IMR-90 (cell line): ENCODE measurements at places on chromosomes 2 and 18. TPM values are rescaled to one million over a fixed set of nuclear protein-coding genes. Genes with fewer than 3 reads are reported as not detected.

ALPI gene
- not detected in 2 replicates for polyA plus RNA-seq

STK25 gene
- polyA plus RNA-seq: 392 and 417 TPM in 2 replicates

COX5B gene
- polyA plus RNA-seq: 272 and 341 TPM in 2 replicates

FBXO11 gene
- 21.0 and 29.6 TPM in 2 replicates for polyA plus RNA-seq

IL36B gene
- not detected in 2 replicates for polyA plus RNA-seq

ZBTB14 gene
- polyA plus RNA-seq: 4.5 and 5.8 TPM in 2 replicates

RAB27B gene
- polyA plus RNA-seq: 0.06 and 0.24 TPM in 2 replicates

FHL2 gene
- polyA plus RNA-seq: 550 and 574 TPM in 2 replicates

PTPRN gene
- polyA plus RNA-seq: 21.4 and 22.0 TPM in 2 replicates

IL1F10 gene
- not detected in 2 replicates for polyA plus RNA-seq

ASXL2 gene
- polyA plus RNA-seq: 4.9 and 5.3 TPM in 2 replicates

TNFRSF11A gene
- 0.09 TPM in 1 of 2 replicates, not detected in the other for polyA plus RNA-seq

MAPK4 gene
- not detected in 2 replicates for polyA plus RNA-seq

SLC39A10 gene
- 12.6 and 17.6 TPM in 2 replicates for polyA plus RNA-seq

SP140 gene
- 1.1 and 1.4 TPM in 2 replicates for polyA plus RNA-seq

CXCR1 gene
- polyA plus RNA-seq: not detected in 2 replicates

TP53I3 gene
- 41.8 and 42.2 TPM in 2 replicates for polyA plus RNA-seq

ITGAV gene
- 45.8 and 51.4 TPM in 2 replicates for polyA plus RNA-seq

RAPGEF4 gene
- polyA plus RNA-seq: 1.7 and 1.8 TPM in 2 replicates

NEU4 gene
- not detected in 2 replicates for polyA plus RNA-seq

AGXT gene
- polyA plus RNA-seq: not detected in 2 replicates

MGAT5 gene
- 20.2 and 22.9 TPM in 2 replicates for polyA plus RNA-seq

UGT1A3 gene
- not detected in 2 replicates for polyA plus RNA-seq

MALL gene
- 1.2 and 1.6 TPM in 2 replicates for polyA plus RNA-seq

TRAK2 gene
- 10.7 and 13.1 TPM in 2 replicates for polyA plus RNA-seq

TET3 gene
- 1.8 TPM in 2 replicates for polyA plus RNA-seq

POTEC gene
- polyA plus RNA-seq: not detected in 2 replicates

ELOA2 gene
- polyA plus RNA-seq: not detected in 2 replicates

STPG4 gene
- 0.06 and 0.12 TPM in 2 replicates for polyA plus RNA-seq

SERPINB7 gene
- 76.5 and 79.9 TPM in 2 replicates for polyA plus RNA-seq

AQP12B gene
- not detected in 2 replicates for polyA plus RNA-seq

UCN gene
- 0.22 and 0.30 TPM in 2 replicates for polyA plus RNA-seq

PJVK gene
- polyA plus RNA-seq: 1.9 and 2.4 TPM in 2 replicates

FAP gene
- 74.1 and 95.0 TPM in 2 replicates for polyA plus RNA-seq

C18orf54 gene
- 1.2 and 2.2 TPM in 2 replicates for polyA plus RNA-seq

DNAH6 gene
- polyA plus RNA-seq: 0.07 and 0.09 TPM in 2 replicates

ST8SIA3 gene
- polyA plus RNA-seq: not detected in 2 replicates
